ENCODE measurements at places on chromosomes 7 and 10. TPM values are rescaled to one million over a fixed set of nuclear protein-coding genes. Genes with fewer than 3 reads are reported as not detected.

DNA sequence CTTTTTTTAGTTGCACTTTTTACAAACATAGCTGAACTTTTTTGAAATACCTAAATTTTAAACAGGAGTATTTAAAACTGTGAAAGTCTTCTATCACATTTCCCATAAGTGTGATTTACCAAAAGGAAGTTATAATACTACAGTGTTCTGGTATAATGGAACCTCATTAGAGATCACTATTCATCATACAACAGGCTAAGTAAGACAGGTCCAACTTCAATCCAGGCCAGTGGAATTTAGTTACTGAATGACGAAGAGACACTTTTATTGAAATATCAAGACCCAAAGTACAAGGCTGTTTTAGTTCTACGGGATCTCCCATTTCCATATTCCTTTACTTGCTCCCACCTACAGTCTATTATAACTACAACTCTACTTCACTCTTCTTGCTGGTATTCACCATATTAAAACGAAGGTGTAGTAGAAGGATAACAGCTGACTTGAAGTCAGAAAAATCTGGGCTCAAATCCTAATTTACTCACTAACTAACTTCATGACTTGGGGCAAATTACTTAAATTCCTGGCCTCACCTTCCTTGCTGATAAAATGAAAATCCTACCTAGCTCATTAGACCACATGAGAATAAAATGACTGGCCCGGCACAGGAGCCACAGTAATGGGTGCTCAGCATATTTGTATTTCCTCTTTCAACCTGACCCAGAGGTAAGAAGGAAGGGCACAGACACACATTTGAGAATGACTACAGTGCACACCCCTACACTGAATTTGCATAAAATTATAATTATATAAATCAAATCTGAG lies 21.6 kb downstream of the GPAM start:
- DNase-seq: peak; percentile 22

DNA sequence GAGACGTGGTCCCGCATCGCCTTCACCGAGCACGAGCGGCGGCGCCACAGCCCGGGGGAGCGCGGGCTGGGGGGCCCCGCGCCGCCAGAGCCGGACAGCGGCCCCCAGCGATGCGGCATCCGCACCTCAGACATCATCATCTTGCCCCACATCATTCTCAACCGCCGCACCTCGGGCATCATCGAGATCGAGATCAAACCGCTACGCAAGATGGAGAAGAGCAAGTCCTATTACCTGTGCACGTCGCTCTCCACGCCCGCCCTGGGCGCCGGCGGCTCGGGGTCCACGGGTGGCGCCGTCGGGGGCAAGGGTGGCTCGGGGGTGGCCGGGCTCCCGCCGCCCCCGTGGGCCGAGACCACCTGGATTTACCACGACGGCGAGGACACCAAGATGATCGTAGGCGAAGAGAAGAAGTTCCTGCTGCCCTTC lies 737 bp downstream of the CNNM2 start:
- DNase-seq: no peak

The MMP21 gene
- not detected for total RNA-seq

The TSPAN12 gene
- total RNA-seq: 29.7 TPM
